WTC11 (cell line): ENCODE measurements at places on chromosomes 5 and 9. TPM values are rescaled to one million over a fixed set of nuclear protein-coding genes. Genes with fewer than 3 reads are reported as not detected.
A peak's percentile ranks its signal among the peaks of the same experiment; 100 is the strongest.

- H3K27ac ChIP-seq: no peak overlapping the region
- DNase-seq: no peak
- H3K4me3 ChIP-seq: no peak overlapping the region
- no peaks in the 10 kb centered on the region for H3K4me1 ChIP-seq
- no peaks in the 10 kb centered on the region for H3K27me3 ChIP-seq
Measured at GRCh38 chr5:64952951-64953673, 184.4 kb downstream of the CWC27 start.

GRCh38 chr9:78680196-78680595, 383.3 kb downstream of the PSAT1 start:
- H3K4me3 ChIP-seq: no peak overlapping the region
- H3K27me3 ChIP-seq: no peaks in the 10 kb centered on the region
- 0 out of 2 replicates have a peak overlapping the region, but pooled peaks have one; percentile 10 for H3K27ac ChIP-seq
- DNase-seq: no peak
- no peaks in the 10 kb centered on the region for H3K36me3 ChIP-seq

- DNase-seq: no peak
- H3K4me3 ChIP-seq: no peak overlapping the region
- H3K4me1 ChIP-seq: no peaks in the 10 kb centered on the region
- H3K27me3 ChIP-seq: peaks cover 7% of the 10 kb centered on the region; the same call in 1 of the 2 replicates
Measured at GRCh38 chr5:181134259-181134658, 3.3 kb upstream of the OR2V1 start.

The INSL6 gene
- not detected in 3 replicates for total RNA-seq

The RASGEF1C gene
- total RNA-seq: 0.44 to 0.96 TPM (median 0.82 TPM) in 3 replicates

The SPINK6 gene
- total RNA-seq: not detected in 3 replicates
